Kasumi-1 (cell line): ENCODE measurements at places on chromosomes 3 and 15.

DNA sequence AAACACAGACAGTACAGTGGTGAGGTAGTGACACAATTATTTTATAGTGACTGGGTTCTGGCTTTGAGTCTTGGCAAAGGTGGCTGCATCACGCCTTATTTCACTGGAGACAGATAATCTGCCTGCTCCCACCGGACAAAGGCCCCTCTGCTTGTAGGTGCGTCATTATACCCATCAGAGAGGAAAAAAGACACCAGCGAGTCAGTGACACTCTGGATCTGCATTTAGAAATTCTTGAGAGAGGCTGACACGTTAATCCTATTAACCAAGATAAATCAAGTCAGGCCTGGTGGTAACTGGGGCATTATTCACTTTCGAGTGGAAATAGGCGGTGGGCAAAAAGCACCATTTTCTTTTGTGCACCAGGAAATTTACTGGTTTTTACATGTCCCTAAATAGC is 76.2 kb downstream of the NR2F2 start:
- DNase-seq, result no peak

DNA sequence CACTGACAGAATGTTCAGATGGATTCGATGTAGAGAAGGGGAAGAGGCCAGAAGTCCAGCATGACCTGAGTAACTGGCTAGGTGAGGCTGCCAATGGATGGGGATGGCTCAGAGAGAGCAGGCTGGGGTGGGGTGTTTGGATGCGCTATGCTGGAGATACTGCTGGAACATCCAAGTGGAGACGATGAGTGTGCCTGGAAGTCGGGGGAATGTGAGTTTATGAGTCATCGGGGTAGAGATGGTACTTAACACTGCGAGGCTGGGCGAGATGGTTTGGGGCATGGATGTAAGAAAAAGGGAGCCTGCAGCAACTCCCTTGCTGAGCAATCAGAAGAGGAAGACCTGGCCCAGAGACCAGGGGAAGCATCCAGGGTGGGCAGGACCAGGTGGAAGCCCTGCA is 180.7 kb downstream of the SLCO3A1 start:
- DNase-seq, result no peak

DNA sequence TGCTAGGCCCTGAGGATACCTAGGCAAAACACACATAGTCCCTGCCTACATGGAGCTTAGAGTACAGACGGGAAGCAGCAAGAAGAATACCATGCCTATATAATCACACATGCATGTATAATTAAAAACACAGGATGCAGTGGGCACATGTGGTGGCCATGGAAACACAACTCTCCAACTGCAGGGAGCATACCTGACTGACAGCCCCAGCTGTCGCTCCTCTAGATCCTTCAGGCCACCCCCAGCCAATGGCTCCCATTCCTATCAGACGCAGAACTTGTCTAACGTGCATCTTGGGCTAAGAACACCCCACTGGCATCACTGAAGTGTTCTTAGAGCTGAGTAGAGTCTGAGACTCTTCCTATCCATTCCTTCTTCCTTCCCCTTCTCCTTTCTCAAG is 125.5 kb upstream of the FRMD4B start:
- no peak for DNase-seq

- DNase-seq, result no peak
Measured at GRCh38 chr15:70435369-70435768, 328.0 kb downstream of the UACA start.

DNA sequence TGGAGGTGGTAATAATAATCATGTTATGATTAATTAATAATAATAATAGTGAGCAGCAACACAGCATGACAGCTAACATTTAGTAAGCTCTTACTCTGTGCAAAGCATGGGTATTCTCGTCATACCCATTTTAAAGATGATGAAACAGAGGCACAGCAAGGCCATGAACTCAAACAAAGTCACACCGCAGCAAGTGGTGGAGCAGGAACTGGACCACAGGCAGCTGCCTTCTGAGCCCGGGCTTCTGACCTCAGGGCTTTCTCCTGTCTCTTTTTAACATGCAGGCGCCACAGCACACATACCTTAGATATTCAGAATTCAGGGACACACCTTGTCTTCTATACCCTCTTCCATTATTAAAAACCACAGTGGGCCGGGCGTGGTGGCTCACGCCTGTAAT is 50.7 kb upstream of the SPATA12 start:
- no peak for DNase-seq

DNA sequence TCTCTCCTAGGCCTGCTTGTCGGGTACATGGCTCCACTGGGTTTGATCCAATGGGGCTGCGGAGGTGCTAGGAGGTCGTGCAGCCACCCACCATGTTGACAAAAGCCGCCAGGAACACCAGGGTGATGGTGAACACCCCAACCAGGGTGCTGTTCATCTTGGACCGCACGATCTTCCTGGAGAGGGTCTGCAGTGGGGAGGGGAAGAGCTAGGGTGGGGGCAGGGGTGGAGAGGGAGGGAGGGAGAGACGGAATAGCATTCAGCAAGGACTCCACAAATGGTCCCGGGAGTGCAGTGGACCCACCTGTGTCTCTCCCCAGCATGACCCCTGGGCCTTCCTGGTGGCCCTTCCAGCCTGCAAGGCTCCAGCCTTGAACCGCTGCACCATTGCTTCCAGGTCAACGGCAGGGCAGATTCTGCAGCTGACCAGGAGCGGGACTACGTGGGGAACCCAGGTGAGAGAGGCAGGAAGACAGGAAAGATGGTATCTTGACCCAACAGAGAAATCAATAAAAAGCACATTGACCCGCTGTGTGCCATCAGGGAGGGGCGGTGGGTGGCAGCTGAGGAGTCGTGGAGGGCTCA is 102.3 kb downstream of the SEC22A start:
- no peak for DNase-seq

GRCh38 chr3:37668431-37668817 is 193.3 kb upstream of the CTDSPL start:
- DNase-seq, result no peak

DNA sequence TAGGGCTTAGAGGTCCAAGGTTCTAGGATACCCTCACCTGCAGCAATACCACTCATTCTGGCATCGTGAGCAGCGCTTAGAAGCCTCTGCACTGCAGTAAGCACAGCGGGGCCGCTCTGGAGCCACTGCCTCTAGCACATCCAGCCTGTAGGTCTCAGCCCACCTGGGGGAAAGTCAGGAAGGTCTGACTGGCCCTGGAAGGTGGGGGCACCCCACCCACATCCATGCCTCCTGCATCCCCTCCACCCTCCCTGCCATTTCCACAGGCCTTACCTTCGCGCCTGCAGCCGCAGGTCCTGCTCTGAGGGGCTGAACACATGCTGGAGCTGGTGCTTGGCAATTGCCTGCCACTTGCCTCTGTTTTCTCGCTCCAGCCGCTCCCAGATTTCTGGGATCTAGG is 901 bp upstream of the RASSF1 start:
- DNase-seq, result no peak

DNA sequence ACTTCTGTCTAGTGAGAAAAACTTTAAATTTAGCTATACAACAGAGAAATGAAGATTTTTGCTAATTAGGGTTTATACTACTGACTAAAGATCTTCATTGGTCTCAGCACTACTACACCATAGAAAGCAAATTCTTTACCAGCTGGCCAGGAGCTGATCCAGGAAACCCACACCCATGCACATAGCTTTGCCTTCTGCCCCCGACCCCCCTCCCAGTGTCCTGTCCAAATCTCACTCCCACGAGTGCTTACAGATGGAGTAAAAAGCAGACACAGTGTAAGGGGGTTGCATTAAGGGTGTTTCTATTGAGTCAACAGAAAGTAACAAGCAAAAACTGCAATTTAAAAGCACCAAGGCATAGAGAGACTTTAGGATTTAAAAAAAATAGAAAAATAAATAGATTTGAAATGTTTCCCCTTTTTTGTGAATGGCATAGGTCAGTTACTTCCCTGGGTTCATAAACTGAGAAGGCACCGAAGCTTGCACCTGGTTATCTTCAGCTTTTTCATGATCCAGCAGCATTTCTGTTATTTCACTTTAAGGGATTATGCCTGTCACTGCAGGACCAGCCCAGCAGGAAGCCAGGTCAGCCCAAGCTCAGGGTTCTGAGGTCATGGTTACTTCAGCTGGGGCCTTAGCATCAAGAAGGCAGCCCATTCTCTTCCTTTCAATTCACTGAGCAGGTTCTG is 124.3 kb downstream of the CTNNB1 start:
- no peak for DNase-seq

DNA sequence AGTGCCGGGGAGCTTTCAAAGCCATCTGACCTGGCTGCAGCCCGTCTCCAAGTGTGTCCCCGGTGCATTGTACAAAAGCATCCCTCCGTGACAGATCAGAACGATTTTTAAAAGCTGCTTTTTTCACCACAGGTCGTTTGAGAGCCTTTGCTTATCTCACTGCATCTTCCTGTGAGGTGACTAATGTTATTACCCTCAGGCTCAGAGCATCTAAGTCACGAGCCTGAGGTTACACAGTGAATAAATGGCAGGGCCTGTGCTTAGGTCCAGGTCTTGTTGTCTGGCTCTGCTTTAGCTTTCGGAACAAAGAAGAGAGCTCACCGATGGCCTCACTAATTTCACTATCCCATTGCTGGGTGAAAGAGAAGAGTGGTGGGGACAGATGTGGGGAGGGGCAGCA is 83.3 kb downstream of the SEC22A start:
- no peak for DNase-seq

- no peak for DNase-seq
Measured at GRCh38 chr3:128260275-128260674, 107.0 kb downstream of the EEFSEC start.

GRCh38 chr15:47412802-47413201 is 304.5 kb upstream of the SEMA6D start:
- DNase-seq, result no peak

DNA sequence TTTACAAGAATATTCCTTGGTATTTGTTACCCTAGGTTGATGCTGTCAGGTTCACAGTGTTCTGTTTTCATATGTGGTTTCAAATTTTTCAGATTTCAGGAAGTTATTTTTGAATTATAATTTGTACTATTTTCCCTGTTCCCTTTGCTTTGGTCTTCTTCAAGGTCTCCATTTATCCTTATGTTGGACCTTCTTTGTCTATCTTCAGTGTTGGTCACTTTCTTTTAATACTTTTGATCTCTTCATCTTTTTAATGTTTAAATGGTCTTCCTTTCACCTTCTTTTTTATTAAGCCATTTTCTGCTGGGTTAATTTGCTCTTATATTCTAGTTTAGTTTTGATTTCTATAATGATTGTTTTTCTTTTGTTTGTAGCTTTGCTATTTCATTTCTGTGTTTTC is 61.3 kb downstream of the KLHL25 start:
- no peak for DNase-seq

GRCh38 chr3:140052771-140053702 is 118.1 kb downstream of the CLSTN2 start:
- no peak for DNase-seq

GRCh38 chr3:40191850-40192448 is 117.6 kb upstream of the EIF1B start:
- DNase-seq, result peak; percentile 59

GRCh38 chr3:64892671-64893309 is 205.0 kb upstream of the ADAMTS9 start:
- DNase-seq, result no peak

GRCh38 chr3:104273046-104273649 is 1093.6 kb upstream of the ALCAM start:
- DNase-seq, result peak; percentile 26

DNA sequence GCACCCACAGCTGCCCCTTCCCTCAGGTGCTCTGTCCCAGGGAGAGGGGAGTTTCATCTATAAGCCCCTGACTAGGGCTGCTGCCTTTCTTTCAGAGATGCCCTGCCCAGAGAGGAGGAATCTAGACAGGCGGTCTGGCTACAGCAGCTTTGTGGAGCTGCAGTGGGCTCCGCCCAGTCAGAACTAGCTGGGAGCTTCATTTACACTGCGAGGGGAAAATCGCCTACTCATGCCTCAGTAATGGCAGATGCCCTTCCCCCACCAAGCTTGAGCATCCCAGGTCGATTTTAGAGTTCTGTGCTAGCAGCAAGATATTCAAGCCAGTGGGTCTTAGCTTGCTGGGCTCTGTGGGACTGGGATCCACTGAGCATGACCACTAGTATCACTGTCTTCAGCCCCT is 181.2 kb upstream of the RARB start:
- DNase-seq, result no peak

- no peak for DNase-seq
Measured at GRCh38 chr15:93024293-93024692, 64.7 kb downstream of the RGMA start.

DNA sequence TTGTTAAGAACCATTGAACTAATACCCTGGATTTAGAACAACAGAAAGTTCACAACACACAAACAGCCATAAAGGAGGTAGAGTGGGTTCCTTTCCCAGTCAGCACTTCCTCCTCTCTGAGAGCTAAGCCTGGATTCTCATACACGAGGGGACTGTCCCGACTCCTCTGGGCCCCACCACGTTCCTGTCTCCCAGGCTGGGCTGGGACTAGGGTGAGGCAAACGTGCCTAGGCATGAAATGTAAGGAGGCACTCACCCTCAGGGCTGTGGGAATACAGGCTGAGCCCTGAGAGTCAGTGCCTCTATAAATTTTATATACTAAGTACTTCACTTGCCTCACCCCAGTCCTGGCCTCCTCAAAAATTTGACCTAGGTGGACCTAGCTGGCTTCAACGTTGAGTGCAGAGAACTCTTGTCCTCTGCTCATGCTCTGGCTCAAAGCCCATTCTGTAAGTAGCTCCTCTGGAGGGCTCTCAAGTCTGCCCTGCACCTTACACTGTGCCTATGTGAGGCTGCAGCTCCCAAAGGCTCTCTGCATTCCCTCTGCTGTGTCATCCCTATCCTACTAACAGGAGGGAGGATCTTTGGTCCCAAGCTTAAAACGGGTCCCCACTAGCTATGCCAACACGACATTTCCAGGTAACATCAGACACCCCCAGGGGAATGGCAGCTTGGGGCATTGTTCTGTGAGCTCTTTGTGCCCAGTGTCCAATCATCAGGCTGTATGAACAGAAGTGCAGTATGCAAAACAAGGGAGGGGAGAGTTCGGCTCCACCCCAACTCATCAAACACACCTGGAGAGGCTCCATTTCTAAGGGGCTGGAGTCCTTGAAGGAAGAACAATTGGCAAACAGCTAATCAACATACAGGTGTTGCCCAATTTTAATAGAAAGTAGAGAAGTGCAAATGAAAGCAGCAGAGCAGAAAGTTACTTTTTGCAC is 233.2 kb downstream of the RPLP1 start:
- DNase-seq, result no peak

DNA sequence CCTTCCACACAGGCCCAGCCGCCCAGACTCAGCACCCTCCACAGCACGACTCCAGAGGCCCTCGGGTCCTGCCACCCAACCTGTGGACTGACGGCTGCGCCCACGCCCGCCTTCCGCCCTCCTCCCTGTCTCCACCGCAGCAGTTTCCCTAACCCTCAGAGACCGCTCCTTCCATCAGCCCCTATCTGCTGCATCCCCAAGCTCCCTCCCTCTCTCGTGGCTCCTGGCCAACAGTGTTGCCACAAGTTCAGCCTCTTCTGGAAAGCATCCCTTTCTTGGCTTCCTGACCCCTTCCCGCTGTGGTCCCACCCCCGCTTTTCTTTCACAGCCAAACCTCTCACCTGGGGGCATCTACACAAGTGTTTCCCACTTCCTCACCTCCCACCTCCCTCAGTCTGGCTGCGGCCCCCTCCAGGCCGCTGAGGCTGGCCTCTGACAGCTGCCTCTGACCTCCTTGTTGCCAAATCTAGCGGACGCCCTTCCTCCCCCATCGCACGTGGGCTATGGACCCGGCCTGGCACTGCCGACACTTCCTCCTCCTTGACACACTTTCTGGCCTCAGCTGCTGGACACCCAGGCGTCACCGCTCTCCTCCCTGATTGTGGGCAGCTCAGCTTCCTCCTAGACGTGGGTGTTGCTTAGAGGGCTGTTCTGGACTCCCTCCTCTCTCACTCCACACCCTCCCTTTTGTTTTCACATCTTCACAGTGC is 168.8 kb upstream of the TLE3 start:
- DNase-seq, result peak; percentile 58

GRCh38 chr3:8845641-8846040 is 76.2 kb upstream of the OXTR start:
- DNase-seq, result no peak
